ENCODE measurements at places on chromosomes 5 and 9.

DNA sequence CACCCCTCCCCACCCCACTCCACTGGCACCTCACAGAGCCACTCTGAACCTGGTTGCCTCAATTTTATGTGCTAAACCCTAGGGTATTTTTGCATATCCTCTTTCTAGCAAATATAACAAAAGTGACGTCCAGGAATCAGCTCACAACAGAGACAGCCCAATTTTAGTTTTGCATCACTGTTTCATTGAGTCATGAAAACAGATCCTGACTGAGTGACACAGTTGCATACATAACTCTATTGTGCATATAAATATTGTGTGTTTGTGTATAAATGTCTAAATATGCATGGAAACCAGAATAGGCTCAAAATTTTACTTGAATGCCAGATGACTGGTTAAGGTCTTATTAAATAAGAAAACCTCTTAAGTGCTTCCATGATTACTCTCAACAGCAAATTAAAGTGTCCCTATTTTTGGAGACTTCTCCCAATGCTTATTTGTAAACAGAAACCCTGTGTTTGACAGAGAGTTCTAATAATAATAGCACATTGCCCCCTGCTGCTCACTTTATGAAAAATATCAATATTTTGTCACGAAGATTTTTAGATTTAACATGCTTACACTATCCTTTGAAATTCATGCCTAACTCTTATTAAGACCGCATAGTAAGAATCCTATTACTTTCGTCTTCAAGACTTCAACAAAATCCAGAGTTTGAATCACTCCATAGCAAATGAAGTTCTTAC is 75.5 kb upstream of the PRRC1 start:
- DNase-seq: no peak

GRCh38 chr5:32790411-32790951 is 79.4 kb downstream of the NPR3 start:
- no peak for DNase-seq

- DNase-seq: no peak
These were observed 9.7 kb upstream of the LAMC3 start for GRCh38 chr9:130999245-130999623.

GRCh38 chr9:69062195-69062594 is 26.6 kb downstream of the FXN start:
- DNase-seq: no peak

DNA sequence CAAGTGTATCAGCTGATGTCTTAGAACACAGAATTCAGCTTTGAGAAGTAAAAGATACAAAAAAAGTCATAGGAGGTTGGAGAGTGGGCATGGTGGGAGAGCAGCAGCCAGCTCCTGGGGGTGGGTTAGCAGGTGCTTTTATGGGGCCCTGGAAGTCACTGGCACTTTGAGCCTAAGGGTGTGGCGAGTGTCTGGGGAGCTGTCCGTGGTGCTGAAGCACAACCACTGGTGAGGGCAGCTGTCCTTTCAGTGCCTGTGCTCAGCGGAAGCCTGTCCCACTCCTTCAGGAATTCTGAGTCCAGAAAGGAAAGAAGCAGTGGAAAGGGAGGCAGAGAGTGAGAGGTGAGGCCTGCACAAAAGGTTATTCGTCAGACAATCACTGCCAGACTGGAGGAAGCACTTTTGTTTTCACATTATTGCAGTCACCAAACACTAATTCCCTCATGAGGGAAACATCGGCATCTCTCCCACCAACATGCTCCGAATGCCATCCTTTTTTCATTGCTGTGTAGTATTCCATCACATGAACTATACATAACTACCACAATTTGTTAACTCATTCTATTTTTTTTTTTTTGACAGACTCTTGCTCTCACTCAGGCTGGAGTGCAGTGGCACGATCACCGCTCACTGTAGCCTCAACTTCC is 59.4 kb upstream of the RAPGEF1 start:
- no peak for DNase-seq

DNA sequence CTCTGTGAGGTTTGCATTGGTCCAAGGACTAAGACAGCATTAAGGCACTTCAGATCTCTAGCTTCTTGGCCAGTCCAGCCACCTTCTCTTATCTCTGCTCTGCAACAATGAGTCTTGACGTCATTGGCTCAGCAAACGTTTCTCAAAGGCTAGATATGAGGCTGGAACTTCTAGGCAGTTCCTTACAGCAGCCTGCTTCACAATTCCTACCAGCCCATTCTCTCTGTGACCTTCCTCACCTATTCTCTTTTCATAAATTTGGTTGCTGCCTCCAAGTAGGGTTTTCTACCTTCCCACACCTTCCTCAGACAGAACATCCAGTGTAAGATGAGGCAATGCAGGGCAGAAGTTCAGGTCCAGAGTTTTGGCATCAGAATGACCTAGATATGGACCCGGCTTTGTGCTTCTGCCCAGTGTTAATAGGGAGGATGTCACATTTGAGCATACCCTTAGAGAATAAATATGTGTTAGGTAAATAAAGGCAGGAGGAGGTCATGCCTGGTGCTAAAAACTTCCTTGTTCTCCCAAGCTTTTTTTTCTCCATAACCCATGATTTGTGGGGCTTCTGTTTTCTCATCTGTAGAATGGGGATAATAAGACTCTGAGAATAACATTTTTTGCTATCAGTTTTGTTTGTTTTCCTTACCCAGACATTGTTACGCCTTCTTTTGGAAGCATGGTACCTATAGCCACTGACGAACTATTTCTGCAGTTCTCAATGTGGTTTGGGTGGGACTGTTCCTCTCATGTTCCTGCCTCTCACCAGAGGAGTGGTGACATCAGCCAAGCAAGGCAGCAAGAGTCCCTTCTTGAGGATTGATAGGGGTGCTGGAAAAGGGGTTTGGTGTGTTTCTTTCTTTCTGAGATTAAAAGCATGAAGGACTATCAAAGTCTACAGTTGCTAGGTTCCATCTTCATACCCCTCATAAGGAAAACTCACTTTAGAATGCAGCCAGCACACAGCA is 220.6 kb upstream of the TRIM32 start:
- no peak for DNase-seq

DNA sequence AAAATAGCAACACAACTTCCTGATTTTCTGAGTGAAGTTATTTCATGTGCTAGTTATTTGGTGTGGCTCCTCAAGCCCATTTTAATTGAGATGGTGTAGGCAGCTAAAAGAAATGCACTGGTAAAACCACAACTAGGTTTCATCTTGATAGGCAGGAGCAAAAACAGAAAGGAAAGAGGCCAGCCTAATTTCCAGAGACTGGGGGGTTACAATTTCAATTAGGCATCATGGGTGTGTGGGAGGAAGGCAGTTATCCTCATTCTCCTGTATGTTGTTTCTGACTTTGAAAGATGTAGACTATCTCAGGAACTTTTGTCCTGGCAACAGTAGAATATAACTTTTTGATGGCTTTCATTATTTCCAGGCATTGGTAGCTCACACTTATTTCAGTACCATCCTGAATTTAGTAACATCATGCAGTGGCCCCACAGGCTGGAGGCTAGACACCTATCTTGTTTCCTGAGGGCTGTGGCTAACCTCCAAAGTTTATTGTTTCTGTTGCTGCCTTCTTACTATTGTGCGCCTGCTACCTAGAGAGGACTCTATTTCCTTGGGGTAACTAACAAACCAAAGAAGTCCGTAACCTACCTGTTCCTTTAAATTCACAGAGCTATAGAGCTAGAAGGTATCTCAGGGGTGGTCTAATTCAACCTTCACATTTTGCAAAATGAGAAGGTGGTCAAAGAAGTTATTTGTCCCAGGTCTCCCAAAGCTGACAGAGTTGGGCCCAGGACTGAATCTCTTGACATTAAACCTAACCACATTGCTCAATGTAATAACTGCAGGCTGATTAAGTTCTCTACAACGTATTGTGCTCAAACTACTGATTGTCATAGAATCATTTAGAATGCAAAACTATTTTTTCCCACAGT is 42.4 kb downstream of the FYB1 start:
- DNase-seq: no peak

GRCh38 chr9:108212184-108212583 is 643.6 kb downstream of the ACTL7B start:
- DNase-seq: no peak

DNA sequence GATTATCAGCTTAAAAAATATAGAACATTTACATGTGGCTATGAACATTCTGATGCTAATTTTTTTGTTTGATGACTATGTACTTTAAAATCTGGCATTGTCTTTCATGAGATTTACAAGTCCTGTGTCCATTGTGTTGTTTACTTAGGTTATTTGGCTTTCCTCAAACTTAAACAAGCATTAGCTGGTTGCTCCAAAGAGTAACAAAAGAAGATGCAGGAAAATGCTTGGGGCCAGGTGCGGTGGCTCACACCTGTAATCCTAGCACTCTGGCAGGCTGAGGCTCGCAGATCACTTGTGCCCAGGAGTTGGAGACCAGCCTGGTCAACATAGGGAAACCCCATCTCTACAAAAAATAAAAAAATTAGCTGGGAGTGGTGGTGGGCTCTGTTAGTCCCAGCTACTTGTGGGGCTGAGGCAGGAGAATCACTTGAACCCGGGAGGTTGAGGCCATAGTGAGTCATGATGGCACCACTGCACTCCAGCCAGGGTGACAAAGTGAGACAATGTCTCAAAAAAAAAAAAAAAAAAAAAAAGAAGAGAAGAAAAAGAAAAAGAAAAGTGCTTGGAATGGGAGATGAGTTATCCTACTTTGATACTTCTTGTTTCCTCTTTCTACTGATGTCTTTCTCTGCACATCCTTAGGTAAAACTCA is 39.7 kb downstream of the PAM start:
- peak; percentile 7 for DNase-seq

- no peak for DNase-seq
These were observed 7.5 kb downstream of the SLC22A5 start for GRCh38 chr5:132376694-132377641.

DNA sequence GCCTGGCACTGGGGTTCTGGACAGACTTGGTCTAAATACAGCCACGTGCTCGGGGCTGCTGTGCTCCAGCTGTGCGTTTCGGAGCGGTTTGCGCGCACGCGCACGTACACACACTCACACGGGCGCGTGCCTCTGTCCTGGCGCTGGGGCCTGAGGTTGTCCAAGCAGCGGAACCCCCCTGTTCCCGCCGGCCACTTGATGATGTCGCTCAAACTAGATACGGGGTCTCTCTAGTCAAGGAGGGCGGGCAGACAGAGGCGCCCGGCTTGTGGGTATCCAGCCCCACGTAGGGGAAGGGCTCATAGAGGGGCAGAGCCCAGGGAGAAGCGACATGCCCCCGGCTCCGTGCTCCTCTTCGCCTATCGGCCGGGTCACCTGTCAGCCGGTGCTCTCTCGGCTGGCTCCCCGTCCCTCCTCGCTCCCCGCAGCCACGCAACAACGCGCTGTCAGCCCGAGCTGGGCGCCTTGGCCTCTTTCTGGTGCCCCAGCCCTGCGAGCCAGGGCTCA is 8.9 kb downstream of the NR2F1-AS1 start:
- DNase-seq: no peak

DNA sequence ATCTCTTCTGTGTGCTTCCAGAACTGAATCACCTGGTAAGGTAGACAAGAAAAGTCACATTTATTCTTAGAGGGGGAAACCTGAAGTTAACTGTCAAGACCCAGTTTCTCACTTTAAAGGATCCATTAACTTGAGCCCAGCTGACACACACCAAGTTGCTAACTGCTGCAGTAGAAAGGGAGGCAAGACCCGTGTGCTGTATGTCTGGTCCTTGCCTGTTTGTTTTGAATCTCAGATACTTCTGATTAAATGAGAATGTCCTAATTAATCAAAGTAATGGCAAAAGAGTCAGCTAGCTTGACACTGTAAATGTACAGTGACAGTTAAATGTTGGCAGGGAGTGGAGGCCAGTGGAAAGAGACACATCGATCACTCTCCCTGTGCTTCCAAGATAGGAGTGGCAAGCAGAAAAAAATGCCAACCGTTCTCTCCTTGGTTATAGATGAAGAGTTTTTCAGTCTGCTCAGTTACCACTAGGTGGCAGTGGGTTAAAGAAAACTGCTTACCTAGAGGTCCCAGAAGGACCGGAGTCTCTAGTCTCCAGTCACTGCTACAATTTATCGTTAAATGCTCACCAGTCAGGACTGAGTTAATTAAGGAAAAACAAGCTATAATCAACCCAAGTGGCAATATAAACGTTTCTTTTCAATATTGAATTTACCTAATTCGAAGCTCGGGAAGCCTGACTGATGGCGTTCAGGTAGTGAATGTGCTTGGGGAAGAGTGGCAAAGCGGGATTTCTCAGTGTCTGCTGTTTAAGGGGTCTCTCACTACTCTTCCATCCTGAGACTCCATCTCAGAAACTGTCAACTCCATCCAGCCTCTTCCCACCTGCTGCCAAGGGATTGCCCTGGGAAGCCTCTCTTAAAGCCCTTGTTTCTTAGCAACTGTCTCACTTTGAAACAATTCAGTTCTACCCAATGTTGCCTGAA is 18.4 kb downstream of the LSM11 start:
- DNase-seq: peak; percentile 70

DNA sequence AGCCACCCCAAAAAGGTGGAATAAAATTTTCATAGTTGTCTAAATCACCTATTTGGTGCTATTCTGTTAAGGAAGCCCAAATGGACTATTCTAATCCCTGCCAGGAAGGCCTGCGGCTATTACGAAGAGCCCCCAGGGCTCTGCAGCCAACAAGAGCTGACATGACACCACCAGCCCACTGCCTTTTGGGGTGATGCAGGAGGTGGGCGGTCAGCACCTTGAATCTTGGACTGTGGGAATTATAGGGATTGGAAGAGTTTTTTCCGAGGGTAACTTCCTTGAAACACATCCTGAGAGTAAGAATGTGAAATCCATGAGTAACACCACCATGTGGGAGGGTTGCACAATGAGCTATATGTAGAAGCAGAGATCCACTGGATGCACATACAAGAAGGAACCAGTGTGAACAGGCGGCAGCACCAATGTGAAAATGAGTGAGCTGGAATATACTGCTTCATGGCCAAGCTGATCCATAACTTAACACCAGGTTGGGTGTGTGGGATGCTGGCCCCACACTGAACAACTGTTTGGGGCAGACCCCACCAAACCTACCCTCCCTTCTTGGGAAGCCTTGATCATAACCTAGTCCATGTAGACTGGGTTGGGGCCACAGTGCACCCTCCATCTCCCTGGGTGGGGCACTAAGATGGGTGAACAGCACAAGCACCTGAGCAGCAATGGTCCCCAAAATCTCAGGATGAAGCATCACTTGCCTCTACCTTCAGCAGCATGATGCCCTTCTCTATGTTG is 239.0 kb downstream of the FSTL4 start:
- peak; percentile 17 for DNase-seq

DNA sequence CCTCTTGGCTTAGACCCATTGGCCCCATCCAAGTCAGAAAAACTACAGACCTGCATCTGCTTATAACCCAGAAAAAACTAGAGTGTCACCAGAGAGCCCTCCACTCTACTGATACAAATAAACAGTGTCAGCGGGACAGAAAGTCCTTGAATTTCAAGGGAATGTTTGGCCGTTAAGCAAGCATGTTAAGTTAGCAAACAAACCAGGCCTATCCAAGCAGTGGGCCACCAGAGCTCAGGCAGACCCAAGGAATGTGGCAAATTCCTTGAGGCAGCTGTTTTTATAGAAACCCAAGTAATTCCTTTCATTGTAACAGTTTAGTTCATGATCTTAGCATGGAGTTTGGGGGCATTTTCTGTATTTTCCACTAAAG is 70.9 kb downstream of the PRLR start:
- DNase-seq: no peak
